ENCODE measurements at places on chromosomes 7 and 10. TPM values are rescaled to one million over a fixed set of nuclear protein-coding genes. Genes with fewer than 3 reads are reported as not detected.

LIPM gene
- not detected for total RNA-seq

TMEM209 gene
- 20.0 TPM for total RNA-seq

NODAL gene
- total RNA-seq = not detected

TLX1 gene
- not detected for total RNA-seq

COA1 gene
- total RNA-seq = 39.2 TPM

GHITM gene
- 177 TPM for total RNA-seq

ATG9B gene
- not detected for total RNA-seq

- DNase-seq = no peak
These were observed 171.4 kb downstream of the BBS9 start for GRCh38 chr7:33300742-33301141.

DNA sequence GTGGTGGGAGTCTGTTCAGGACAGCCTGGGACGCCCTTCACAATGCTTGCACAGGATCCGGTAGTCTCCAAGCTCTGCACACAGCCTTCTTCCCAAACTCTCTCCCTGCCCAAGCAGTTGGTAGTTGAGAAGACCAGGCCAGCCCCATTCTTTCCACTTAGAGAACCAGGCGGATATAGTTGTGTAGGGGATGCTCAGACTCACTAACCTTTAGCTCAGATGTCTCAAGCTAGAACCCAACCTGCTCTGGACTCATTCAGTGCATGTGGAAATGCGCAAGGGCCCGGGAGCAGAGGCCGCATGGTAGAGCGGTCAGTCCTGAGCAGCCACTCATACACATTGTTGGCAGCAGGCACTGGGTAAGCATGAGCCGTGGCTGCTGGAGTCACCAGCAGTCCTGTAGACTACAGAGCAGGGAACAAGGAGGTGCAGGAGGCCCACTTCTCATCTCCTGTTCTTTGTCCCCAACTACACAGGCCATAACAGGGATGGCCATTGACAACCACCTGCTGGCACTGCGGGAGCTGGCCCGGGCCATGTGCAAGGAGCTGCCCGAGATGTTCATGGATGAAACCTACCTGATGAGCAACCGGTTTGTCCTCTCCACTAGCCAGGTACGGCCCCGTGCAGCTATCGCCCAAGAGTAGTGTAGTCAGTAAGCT lies 17.2 kb upstream of the C10orf53 start:
- no peak for DNase-seq

DNA sequence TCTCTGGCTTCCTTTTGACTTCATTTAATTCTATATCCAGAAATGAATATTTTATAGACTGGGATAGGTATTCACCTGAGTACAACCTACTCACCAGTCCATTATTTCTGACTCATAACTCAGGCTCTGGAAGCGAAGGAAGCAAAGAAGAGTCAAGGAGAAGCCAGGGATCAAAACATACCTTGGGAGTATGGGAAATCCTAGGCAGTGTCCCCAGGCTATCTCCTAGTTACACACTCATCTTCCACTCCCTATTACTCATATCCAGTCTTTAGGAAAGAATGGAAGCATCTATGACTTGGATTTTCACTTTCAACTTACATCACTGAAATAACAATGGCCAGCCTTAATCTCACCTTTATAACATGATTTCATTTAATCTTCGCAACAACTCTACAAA lies 40.9 kb upstream of the ELAPOR2 start:
- no peak for DNase-seq

DNA sequence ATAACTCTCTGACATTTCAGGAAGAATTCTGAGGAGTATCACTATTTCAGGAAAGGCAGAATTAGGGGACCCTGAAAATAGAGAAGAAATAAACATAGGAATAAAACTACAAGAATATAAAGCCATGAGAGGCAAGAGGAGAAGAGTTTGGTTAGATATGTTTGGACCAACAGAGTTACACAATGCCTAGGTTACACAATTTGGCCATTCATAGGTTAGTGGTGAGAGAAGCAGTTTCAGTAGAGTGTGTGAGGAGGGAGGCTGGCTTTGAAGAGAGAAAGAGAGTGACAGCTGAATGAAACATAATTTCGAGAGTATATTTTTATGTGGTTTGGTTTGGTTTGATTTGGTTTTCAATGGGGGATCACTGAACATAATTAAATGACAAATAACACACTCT lies 783.2 kb upstream of the LRRN3 start:
- no peak for DNase-seq

DNA sequence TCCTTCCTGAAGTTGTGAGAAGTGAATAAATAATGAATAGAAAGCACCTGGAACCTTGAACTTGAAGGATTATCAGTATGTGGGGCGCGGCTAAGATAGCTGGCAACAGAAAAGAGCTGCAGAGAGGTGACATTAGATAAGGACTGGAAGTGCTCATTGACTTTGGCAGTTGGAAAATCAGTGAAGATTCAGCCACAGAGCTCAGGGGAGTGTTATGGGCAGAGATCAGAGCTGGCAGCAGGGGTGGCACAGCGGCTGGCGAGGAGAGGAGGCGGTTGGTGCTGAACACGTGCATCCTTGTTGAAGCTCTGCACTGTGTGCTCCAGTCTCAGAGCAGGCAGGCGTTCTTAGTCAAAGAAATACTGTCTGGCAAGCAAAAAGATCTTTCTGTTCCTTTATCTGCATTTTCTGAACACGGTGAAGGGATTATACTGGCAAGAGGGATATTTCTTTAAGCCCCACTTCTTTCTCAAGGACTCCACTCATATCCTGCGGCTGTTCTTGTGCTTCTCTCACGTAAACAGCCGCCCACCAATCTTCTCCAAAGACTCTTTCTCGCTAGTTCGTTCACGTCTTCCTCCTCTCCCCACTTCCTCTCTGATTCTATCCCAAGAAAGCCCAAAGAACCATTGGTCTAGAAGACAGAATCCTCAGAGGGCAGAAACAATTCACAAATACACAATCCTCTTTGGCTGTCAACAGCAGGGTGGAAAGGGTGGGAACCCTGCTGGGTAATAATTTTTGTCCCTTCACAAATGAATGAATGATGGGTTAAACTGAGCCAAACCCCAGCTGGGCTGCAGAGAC lies 38.6 kb upstream of the ADD3 start:
- DNase-seq = no peak

DNA sequence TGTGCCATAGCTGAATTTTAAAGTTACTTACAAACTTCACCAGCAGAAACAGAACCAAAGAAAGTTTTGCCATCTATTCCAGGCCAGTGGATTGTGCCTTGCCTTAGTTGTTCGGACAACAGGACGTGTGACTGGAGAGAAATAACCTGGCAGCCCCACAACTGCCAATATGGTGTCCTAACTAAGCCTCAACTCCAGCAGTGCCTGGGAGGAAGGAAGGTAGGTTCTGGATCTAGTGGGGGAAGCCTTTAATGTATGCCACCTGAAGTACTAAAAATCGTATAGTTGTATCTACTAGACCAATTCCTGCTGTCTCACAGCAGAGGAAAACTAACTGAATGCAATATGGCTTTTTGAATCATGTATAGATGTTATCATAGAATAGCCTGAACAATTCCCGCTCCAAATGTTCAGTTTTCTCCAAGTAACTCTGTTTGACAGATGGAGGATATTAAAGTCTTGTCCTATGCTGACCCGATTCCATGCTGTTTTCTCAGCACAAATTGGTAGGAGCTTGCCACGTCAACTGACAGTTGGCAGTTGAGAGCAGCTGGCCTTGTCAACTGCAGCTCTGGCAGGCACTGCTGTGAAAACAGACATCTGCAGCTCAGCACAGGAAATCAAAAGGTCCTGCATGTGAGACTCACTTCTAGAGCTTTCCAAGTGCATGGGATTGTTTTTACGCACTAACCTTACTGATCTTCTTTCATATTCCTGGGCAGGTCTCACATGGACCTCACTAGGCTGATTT lies 84.5 kb upstream of the WNT16 start:
- DNase-seq = peak; percentile 32

GRCh38 chr10:89120931-89121763 lies 86.0 kb downstream of the CH25H start:
- DNase-seq = no peak

DNA sequence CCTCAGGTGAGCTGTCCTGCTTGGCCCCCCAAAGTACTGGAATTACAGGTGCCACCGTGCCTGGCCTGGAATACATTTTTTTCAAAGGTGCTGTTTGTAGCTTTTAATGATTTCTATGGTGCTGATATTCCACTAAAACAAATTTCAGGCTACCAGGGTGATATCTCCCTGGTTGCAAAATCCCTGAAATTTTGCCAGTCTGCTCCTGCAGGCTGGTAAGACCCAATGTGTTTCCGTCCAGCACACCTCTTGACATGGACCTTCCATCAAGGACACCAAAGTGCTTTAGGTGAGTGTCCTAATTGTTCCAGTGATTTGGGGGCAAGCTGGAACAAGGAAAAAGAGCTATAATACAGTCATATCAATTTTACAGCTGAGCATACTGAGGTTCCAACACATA lies 69.8 kb upstream of the KMT2C start:
- no peak for DNase-seq

GRCh38 chr7:158759749-158760444 lies 55.3 kb upstream of the NCAPG2 start:
- DNase-seq = no peak

DNA sequence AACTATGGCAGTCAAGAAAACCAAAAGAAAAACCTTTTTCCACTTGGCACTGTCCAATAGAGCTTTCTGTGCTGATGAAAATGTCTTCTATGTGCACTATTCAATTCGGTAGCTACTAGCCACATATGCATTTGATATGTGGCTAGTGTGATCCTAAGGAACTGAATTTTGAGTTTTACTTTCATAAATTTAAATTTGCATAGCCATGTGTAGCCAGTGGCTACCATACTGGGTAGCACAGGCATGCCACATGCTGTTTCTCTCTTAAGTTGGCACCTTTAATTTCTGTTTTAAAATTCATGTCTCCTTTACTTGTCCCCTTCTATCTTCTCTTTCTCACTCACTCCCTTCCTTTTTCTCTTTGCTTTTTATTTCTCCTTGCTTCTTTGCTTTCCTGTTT lies 455.7 kb downstream of the AUTS2 start:
- no peak for DNase-seq

GRCh38 chr10:42941790-42942189 lies 135.1 kb upstream of the RET start:
- DNase-seq = peak; percentile 35

DNA sequence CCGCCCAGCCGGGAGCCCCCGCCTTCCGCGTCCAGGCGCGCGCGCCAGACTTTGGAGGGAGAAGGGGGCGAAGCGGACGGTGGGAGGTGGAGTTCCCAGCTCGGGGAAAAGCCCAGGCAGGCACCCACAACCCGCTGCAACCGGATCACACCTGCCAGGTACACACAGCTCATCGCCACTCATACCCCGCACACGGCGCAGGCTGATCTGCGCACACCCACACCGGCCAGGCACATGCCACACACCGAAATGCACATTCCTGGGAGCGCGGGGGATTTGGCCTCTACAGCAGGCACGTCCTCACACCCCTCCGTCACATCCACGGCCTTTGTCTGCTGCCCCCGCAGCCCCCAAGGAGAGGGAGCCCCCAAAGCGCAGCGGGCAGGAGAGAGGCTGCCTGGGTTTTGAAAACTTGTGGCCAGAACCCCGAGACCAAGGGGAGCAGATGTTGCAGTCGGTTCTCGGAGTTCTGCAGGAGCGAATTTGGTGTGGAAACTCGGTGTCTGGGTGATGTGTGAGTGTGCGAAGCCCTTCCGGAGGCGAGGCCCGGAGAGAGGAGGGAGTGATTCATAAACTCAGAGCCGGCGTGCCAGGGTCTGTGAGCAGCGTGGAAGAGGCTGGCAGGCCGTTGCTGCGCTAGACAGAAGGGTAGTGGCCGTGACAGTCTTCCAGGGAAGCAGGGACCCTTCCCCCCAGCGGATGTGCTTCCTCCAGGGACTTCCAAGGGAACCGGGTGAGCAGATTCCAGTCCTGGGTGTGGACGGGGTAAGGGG lies 734 bp downstream of the CHST3 start:
- DNase-seq = peak; percentile 95
